Activated CD4-positive, alpha-beta T cell treated with anti-CD3 and anti-CD28 coated beads for 24 hours (primary cell): ENCODE measurements at places on chromosomes 3 and 15.

DNA sequence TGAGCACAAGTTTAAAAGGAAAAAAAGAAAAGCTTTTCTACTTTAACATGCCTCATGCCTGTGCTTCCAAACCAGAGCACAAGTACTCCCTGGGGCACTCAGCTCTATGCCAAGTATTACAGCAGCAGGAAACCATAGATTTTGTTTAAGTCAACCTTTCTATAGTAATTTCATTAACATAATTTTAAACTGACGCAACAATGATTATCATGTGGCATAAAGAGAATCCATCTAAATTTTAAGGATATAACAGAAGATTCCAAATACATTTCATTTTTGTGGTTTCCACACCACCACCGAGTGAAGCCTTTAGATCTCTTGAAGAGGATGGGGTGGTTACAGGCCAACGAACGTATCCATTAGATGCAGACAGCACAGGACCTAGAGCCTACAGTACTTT, 112.1 kb downstream of the TNIK start:
- DNase-seq: no peak

DNA sequence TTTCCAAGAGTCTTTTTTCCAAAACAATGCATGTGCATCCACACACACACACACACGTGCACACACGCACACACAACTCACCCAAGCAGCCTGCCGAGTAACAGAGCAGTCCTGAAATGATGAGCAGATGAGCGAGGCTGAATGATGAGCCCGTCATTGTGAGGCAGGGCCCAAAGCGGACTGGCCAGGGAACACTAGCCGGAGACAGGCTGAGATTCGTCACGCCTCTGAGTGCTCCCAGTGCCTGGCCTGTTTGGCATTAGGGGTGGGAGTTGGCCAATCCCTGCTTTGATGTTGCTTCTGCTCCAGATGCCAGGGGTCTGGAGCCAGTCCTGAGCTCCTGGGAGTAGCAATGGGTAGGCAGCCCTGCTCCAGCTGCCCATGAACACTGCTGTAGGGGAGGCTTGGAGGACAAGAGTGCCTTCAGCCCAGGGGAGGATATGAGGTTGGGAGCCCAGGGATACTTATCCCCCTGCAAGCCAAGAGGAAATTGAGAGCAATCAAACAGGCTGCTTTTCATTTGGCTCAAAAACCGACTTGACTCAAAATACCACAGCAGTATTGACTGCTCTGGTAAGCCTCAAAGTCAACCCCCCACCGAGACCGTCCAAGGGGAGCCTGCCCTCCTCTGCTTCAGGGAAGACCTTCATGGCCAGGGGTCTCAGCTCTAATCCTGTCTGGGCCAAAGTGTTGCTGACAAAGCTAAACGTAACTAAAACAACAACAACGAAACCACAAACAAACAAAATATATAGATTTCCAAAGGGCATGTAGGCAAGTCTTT, 22.9 kb downstream of the COLQ start:
- DNase-seq: no peak

GRCh38 chr3:119417771-119418512, 45.5 kb downstream of the TMEM39A start:
- no peak for DNase-seq

DNA sequence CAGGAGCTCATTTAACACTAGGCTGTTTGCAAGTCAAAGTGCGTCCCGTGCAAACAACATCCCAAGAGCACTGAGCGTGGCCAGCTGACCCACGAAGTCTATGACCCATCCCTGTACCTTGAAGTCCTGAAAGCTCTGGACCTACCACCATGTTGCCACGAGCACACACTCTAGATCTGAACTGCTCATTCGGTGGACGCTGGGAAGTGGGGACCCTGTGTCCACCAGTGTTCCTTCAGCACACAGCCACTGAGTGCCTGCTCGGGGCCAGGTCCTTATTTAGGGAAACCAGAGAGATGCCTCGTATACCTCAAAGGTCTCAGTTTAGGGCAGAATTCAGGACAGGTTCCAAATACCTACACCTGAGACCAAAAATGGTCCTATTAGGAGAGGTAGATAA, 236.9 kb downstream of the XXYLT1 start:
- DNase-seq: no peak

GRCh38 chr3:154132777-154133375, 11.7 kb downstream of the ARHGEF26 start:
- no peak for DNase-seq

DNA sequence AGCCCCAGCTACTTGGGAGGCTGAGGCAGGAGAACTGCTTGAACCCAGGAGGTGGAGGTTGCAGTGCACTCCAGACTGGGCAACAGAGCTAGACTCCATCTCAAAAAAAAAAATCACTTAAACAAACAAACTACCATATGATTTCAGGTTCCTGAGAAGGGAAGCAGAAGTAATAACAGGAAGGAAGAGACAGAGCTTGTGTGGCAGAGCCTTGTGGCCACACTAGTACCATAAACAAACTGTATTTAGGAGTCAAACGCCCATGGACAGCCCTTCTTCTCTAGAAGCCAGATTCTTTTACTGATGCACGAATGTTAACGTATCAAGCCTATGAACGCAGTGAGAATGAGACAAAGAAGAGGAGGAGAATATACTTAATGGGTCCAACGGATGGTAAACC, 12.0 kb downstream of the MTMR10 start:
- DNase-seq: no peak

- no peak for DNase-seq
These were observed 147.9 kb upstream of the DPH6 start for GRCh38 chr15:35693886-35694285.

- DNase-seq: no peak
These were observed 1151.8 kb upstream of the ALCAM start for GRCh38 chr3:104214937-104215336.

- no peak for DNase-seq
These were observed 62.3 kb upstream of the CPOX start for GRCh38 chr3:98655666-98656065.

- no peak for DNase-seq
These were observed 108.2 kb upstream of the KBTBD8 start for GRCh38 chr3:66889750-66890494.

DNA sequence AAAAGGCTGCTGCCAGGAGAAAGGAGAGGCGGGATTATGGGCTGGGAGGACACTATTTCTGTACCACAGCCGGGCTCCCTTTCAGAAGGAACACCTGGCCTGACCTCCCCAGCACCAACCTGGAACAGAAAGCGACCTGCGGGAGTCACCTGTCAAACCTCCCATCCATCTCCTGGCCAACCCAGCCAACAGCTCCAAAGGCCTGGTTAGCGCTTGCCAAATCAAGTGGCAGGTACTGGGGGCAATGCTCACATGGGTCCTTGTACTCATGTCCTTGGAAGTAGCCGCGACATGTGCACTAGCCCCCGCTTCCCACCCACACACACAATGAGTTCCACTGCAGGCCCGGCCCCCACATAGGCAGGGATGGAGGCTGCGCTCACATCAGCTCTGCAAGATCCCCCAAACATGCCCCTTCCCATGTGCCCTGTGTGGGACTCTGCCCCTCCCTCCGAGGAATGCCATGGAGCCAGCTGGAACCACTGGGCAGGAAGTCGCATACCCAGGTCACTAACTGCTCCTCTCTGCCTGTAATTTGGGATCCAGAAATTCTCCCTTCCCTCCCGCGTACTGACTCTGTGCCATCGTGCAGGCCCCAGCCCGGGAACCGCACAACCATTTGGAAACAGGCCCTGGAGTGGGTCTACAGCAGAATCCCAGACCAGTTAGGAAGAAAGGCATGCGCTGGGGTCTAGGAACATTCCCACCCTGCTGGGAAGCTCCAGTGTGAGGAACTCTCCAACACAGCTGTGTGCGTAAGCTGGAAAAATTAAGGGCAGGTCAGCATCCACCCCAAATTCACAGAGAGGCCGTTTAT, 98.9 kb downstream of the LRIG1 start:
- DNase-seq: no peak

- DNase-seq: no peak
These were observed 322.4 kb upstream of the CBLB start for GRCh38 chr3:106191211-106191610.

DNA sequence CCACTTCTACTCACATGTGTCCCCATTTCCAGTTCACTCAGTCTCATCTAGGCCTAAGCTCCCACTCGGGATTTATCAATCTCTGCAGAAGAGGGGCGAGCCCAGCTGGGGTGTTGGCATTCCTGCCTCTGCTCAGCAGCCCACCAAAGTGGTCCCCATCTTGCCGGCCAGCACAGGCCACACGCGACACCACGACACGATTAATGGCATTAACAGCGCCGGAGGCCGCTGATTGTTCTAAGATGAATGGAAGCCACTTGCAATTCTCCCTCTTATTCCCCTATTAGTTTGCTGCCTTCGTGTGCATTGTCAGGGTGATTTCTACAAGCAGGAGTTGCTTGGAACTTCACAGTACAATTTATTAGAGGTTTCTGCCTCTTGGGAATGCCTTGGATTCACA, 477.3 kb downstream of the SHQ1 start:
- no peak for DNase-seq

GRCh38 chr15:47804733-47805132, 87.4 kb downstream of the SEMA6D start:
- DNase-seq: no peak

- DNase-seq: no peak
These were observed 476.7 kb upstream of the CBLB start for GRCh38 chr3:106345353-106346027.

DNA sequence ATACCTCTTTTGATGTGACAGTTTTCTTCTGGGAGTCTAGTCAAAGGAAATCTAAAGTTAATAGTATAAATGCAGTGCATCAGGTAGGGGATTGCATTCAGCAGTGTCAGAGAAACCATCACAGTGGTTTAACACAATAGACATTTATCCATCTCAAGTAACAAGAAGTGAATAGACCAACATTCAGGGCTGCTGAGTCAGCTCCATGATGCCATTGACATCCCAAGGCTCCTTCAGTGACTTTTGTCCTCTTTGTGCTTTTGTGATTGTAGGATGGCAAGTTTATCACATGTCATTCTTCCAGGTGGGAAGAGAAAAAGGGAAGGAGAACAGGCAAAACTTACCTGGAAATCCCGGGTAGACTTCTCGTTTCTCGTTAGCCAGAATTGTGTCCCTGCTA, 158.3 kb downstream of the TMEM108 start:
- DNase-seq: no peak

GRCh38 chr3:112136959-112137693, 4.1 kb upstream of the GCSAM start:
- no peak for DNase-seq

- no peak for DNase-seq
These were observed 9.9 kb downstream of the SFMBT1 start for GRCh38 chr3:53035825-53036619.
